ENCODE measurements at places on chromosomes 3 and 15.

GRCh38 chr15:27272427-27272826 lies 301.4 kb downstream of the GABRG3 start:
- no peak for DNase-seq

GRCh38 chr3:46953234-46954010 lies 23.1 kb downstream of the CCDC12 start:
- no peak for DNase-seq

DNA sequence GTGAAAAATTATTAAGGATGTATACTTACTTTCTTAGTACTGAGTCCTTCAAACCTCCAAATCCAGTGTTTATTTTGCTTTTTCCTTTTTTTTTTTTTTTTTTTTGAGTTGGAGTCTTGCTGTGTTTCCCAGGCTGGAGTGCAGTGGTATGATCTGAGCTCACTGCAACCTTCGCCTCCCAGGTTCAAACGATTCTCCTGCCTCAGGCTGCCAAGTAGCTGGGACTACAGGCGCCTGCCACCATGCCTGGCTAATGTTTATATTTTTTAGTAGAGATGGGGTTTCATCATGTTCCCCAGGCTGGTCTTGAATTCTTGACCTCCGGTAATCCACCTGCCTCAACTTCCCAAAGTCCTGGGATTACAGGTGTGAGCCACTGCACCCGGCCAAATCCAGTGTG lies 67.5 kb downstream of the KAT2B start:
- no peak for DNase-seq

GRCh38 chr15:44243829-44244228 lies 44.7 kb upstream of the GOLM2 start:
- no peak for DNase-seq

DNA sequence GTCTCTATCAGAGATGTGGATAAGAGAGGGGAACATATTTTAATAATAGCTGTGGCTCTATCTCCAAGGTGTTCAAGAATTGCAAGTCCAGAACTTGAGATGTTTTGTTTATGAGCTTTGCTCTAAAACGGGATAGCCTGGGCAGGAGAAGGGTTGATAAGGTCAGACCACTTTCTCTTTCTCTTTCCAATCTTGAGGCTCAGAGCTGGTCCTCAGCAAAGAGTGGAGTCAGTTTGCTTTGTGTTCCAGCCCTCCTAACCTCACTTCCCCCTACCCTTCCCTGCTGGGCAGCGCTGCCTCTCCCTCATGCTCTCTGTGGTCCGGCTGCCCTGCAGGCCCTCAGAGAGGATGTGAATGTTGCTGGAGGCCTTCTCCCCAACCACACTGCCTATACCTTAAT lies 13.8 kb downstream of the KLHL6 start:
- no peak for DNase-seq

DNA sequence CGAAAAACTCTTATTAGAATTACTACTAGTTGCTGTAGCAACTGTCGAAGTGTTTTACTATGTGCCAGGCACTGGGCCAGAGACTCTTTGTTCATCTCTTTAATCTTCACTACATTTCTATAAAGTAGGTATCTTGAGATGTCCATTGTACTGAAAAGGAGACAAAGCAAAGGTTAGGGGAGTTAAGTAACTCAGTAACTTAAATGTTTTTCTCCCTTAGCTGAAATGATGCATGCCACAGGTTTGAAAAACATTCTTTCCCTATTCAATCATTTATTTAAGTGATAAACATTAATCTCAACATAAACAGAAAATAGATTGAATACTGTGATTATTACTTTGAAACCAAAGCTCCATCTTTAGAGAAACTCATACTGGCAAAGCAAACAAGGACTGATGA lies 776.2 kb downstream of the FHIT start:
- DNase-seq = no peak

DNA sequence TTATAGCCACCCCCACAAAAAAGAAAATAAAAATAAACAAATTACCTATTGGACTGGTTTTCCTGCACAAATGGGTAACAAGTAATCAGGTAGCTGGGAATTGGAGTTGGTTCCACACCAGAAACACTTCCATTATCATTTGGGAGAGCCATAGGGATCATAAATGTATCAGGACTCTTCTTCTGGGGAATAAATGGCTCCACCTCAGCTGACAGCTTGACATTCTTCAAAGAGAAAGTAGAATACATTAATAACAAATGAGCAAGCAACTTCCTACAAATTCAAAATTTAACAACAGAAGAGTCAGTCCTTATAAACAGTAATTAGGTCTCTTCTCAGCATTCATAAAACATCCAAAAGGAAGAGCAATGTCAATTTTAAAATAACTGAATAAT lies 8.7 kb downstream of the SECISBP2L start:
- DNase-seq = no peak

- no peak for DNase-seq
These were observed 628.9 kb downstream of the FHIT start for GRCh38 chr3:60622349-60622748.

DNA sequence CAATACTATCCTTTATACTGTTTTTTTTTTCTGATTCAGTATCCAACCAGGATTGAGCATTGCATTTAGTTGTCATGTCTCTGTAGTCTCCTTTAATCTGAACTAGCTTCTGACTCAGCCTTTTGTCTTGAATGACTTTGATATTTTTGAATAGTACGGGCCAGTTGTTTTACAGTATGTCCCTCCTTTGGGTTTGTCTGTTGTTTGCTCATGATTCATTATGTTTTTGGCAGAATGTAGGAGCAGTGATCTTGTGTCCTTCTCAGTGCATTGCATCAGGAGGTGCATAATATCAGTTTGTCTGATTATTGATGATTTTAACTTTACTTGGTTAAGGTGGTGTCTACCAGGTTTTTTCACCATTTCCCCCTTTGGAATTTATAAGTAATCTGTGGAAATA lies 20.5 kb downstream of the EXOG start:
- no peak for DNase-seq

DNA sequence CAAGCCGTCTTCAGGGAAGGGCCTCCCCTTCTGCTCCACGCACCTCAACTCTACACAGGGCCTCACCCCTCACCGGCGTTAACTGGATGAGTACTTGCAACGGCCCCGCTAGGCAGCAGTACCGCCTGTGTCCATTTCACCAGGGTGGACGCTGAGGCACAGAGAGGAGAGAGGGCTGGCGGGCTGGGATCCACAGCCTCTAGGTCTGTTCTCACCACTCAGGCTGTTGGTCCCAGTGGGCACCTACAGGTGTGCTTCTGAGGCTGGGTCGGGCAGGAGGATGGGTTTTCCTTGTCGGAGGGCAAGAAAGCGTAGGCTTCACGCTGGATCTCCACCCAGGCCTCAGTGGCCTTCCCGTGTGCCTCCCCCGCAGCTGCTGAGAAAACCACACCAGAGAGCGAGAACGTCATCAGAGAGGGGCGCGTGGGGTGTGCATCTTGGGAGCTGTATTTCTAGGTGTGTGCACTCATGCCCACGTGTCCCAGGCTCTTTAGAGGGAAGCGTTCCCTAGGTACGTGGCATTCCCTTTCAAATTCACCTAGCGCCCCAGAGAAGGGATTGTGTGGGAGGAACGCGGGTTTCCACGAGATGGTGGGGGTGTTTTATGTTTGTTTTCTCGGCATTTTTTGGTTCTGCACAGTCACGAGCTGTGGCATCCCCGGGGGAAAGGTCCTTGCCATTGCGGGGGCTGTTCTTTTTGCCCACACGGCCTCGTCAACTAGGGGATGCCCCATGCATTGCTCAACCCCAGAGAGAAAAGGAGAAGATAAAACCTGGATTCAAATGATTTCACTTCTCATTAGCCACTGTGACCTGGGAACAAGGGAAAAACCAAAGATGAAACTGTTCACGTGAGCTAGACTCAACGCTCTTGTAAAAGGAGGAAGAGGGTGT lies 67.7 kb downstream of the MGLL start:
- no peak for DNase-seq

DNA sequence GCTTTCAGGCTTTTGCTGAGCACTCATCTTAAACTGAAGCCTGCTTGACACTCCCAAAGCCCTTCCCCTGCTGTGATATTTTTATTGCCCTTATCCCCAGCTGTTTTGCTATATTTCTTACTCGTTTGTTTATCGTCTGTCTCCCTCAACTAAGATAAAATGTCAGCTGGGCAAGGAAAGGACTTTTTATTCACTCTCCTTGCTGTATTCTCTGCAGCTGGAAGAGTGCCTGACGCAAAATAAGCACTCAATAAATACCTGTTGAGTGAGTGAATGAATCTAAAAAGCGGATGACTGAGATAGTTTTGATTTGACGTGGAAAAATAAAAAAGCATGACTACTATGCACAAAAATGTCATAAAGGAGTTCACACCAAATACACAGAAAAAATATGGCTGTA lies 84.8 kb upstream of the POMGNT2 start:
- peak; percentile 60 for DNase-seq

GRCh38 chr3:129001101-129001805 lies at the start of gene EFCC1:
Gene EFCC1 (plus strand): TSS chr3:129001304. CDS start chr3:129001629, 325 bp downstream.
- DNase-seq = no peak

DNA sequence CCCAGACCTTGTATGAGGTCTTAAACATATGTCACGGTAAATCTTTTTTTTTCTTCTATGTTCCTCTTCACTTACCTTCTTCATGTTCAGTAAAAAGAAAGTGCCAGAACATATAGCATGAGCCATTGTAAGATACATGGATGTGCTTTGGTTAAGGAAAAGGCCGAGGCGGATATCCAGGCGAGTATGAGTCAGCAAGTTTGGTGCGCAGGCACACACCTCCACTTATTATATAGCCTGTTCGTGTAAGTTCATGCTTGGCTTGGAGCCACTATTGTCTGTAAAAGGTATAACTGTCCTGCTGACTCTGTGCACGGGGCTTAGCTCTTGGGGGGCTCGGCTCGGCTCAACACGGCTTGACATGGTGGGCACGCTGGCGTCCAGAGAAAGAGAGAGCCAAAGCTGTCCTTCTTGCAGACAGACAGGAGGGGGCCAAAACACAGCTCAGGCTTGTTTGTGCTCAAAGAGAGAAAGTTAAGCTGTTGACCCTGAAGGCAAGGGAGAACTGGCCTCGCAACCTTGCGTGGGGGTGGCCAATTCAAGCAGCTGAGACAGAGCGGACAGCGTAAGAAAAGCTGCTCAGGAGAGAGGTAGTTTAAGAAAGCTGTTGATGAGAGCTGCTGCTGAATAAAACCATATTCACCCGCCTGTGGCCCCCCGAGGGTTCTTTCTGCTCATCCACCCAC lies 251.2 kb downstream of the SLC9A9 start:
- no peak for DNase-seq

GRCh38 chr15:58994906-58995453 lies 7.5 kb downstream of the RNF111 start:
- no peak for DNase-seq

DNA sequence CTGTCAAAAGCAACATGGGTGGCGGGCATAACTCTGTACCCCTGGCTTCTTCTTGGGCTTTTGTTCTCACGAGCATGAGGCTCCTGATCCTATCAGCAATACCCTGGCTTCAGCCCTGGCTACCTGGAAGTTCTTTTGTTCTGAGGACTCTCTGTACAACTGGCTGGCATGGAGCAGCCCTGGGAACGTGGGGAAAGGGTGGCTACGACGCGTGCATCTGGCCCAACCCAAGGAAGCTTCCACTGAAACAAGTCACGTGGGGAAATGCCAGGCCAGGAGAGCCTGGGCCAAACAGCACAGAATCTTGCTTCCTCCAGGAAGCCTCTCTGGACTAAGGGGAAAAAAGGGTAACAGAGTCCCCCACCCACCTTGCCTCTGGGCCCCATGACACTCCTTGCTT lies 22.7 kb upstream of the ATP2B2 start:
- no peak for DNase-seq

GRCh38 chr3:54056521-54056920 lies 65.8 kb upstream of the CACNA2D3 start:
- DNase-seq = no peak

DNA sequence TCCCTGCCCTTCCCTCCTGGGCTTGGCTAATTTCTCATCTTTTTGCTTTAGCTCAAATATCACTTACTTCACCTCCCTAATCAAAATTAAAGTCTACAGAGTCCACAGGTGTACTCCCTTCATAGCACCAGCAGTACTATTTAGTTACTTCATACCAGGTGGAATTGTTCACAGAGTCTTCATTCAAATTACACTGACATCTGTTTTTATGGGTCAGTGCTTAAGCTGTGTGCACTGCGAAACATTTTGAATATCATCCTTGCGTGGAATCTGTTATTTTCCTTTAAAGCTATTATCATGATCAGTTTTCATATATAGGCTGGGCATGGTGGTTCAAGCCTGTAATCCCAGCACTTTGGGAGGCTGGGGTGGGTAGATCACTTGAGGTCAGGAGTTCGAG lies 2.7 kb upstream of the SERF2 start:
- DNase-seq = no peak

GRCh38 chr3:41708176-41708575 lies 253.7 kb downstream of the ULK4 start:
- DNase-seq = no peak

DNA sequence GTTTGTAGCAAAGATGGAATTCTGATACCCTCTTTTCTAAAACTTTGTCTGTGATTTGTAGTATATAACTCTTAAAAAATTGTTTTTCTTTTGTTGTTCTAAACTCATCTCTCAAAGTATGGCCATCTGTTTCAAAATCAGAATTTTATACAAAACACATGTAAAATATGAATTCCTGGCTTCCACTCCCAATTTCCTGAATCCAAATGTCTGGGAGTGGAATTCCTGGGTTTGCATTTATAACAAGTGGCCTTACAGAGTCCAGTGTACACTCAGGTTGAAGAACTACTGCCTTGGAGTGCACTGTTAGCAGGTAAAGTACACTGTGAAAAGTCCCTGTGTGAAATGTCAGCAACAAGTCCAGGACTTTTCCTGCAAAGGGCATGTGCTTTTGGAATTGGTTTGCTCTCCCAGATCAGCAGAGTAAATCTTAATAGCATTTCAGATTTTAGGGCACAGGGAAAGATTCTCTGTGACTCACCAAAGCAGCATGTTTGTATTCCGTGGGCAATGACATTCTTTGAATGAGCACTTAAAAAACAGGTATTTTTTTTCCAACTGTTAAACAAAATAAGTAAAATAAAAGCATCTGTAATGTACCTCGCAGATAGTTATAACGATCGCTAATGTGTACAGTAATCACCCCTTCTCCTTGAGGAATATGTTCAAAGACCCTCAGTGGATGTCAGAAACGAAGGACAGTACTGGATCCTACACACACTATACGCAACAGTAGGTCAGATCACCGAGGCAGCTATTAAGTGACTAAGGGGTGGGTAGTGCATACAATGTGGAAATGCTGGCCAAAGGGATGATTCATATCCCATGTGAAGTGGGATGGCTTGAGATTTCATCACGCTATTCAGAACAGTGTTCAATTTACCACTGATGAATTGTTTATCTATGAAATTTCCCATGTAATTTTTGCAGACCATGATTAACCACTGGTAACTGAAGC lies 2.0 kb upstream of the CLDN16 start:
- DNase-seq = peak; percentile 84

GRCh38 chr3:192332386-192333291 lies 394.7 kb downstream of the FGF12 start:
- DNase-seq = no peak

GRCh38 chr3:108477511-108478147 lies 32.8 kb downstream of the MYH15 start:
- peak; percentile 49 for DNase-seq

GRCh38 chr3:34107669-34108068 lies 309.2 kb downstream of the PDCD6IP start:
- DNase-seq = no peak

GRCh38 chr3:45332901-45333407 lies 55.4 kb upstream of the LARS2 start:
- no peak for DNase-seq
